H4 (cell line): ENCODE measurements at places on chromosomes 1 and 21. TPM values are rescaled to one million over a fixed set of nuclear protein-coding genes. Genes with fewer than 3 reads are reported as not detected.

FAM110D gene
- 0.04 and 0.12 TPM in 2 replicates for total RNA-seq

DNA sequence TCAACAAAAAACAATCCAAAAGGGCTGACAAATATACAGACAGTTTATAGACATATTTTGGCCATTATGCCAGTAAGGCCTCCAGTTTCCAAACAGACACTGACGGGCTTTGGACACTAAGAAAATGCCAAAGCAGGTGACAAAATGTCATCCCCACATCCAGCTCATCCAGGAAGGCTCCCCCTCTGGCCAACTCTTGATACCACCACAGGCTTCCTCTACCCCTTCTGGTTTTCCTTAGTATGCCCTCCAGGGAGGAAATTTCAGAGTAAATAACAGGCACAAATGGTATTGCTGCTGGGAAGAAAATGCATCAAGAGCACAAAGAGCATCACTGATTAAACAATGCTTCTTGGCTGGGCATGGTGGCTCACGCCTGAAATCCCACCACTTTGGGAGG is 225.3 kb downstream of the VAV3 start:
- no peak for DNase-seq

DNA sequence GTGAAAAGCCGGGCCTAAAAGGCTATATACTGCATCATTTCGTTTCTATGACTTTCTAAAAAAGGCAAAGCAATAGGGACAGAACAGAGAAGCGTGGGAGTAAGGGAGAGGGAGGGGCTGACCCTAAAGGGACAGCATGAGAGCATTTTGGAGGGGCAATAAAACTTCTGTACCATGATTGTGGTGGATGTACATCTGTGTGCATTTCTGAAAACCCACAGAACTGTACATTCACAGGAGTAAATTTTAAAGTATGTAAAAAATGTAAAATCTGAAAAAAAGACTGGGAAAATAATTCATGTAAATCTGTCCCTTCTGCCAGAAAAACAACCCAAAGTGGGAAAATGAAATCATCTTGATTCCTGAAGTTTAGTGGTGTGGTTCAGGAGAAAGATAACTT is 235.4 kb downstream of the CENPF start:
- no peak for DNase-seq

DNA sequence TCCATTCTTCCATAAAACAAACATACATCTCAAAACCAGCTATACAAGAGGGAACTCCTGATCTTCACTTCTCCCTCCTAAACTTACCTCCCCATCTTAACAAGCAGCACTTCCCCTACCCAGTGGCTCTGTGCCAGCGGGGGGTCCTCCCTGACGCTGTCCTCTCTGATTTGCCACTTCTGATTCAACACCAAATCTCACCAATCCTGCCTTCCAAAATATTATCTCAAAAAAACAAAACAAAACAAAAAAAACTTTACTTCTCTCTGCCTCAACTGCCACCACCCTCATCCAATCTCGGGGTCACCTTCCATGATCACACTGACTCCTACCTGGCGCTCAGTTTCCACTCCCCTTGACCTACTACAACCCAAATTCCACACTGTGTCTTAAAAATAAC is 72.8 kb downstream of the SLC45A1 start:
- DNase-seq: no peak

DNA sequence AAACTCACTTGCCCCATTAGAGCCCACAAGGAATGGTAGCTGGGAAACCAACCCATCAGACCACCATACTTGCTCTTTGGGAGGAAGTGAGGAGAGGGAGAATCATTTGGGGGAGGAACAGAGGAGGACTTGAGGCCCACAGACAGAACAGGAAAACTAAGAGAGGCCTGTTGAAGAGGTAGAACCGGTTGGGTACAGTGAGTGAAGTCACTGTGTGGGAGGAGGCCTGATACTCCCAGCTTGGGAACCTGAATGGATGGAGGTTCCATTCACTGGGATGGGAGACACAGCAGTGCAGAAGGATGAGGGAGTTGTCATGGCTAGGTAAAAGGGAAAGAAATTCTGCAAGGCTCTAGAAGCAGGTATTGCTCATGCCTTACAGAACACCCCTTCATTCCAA is 63.4 kb upstream of the PSEN2 start:
- no peak for DNase-seq

- DNase-seq: no peak
These were observed 25.2 kb downstream of the COA7 start for GRCh38 chr1:52672946-52673345.

DNA sequence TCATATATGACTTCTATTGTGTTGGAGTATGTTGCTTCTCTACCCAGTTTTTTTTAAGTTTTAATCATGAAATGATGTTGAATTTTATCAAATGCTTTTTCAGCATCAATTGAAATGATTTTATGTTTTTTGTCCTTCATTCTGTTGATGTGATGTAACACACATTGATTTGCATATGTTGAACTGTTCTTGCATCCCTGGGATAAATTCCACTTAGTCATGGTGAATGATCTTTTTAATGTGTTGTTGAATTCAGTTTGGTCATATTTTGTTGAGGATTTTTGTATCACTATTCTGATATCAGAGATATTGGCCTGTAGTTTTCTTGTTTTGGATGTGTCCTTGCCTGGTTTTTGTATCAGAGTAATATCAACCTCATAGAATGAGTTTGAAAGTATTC is 46.6 kb upstream of the CD55 start:
- no peak for DNase-seq
